ENCODE measurements at places on chromosomes 12 and 14.

- no peak for DNase-seq
These were observed 1526.6 kb upstream of the FLRT2 start for GRCh38 chr14:84003346-84003745.

GRCh38 chr14:50303744-50304471 lies 8.1 kb downstream of the L2HGDH start:
- DNase-seq = peak; percentile 12

GRCh38 chr12:81375969-81376368 lies 298.1 kb downstream of the ACSS3 start:
- no peak for DNase-seq

GRCh38 chr12:3045989-3046388 lies 31.2 kb upstream of the TSPAN9 start:
- no peak for DNase-seq

- DNase-seq = no peak
These were observed 113.7 kb upstream of the RTL1 start for GRCh38 chr14:101017209-101017608.

DNA sequence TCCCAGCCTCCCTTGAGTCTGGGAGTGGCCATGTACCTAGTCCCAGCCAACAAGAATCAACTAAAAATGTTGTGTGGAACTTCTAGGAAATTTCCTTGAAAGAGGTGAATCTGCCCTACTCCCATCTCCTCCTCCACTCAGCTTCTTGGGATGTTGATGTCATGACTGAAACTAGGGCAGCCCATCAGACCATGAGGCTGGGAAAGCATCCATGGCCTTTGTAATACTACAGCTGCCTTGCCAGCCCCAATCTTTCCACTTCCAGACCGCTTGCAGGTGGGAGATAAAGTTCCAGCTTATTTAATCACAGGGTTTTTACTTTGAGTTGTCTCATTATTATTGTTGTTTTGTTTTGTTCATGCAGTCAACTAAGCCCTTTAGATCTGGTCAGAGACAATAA lies 170.3 kb upstream of the LMNTD1 start:
- peak; percentile 37 for DNase-seq

DNA sequence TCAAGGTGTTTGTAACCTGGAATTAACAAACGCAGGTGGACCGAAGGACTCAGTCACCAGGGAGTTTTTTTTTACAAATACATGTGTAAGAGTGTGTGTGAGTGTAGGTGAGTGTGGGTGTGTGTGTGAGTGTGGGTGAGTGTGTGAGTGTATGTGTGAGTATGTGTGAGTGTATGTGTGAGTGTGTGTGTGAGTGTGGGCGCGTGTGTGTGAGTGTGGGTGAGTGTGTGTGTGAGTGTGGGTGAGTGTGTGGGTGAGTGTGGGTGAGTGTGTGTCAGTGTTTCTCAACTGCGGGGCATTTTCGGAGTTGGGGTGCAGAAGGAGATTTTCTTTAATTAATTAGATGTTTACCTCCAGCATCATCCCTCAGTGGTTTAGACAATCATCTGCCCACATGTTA lies 1178.8 kb downstream of the VRK1 start:
- DNase-seq = no peak

DNA sequence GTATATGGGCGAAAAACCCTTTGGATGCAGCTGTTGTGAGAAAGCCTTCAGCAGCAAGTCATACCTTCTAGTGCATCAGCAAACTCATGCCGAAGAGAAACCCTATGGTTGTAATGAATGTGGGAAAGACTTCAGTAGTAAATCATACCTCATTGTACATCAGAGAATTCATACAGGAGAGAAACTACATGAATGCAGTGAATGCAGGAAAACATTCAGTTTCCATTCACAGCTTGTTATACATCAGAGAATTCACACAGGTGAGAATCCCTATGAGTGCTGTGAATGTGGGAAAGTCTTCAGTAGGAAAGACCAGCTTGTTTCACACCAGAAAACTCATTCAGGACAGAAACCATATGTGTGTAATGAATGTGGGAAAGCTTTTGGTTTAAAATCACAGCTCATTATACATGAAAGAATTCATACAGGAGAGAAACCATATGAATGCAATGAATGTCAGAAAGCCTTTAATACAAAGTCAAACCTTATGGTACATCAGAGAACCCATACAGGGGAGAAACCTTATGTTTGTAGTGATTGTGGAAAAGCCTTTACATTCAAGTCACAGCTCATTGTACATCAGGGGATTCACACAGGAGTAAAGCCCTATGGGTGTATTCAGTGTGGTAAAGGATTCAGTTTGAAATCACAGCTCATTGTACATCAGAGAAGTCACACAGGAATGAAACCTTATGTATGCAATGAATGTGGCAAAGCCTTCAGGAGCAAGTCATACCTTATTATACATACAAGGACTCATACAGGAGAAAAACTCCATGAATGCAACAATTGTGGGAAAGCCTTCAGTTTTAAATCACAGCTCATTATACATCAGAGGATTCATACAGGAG lies 21.4 kb downstream of the ZNF268 start:
- no peak for DNase-seq

DNA sequence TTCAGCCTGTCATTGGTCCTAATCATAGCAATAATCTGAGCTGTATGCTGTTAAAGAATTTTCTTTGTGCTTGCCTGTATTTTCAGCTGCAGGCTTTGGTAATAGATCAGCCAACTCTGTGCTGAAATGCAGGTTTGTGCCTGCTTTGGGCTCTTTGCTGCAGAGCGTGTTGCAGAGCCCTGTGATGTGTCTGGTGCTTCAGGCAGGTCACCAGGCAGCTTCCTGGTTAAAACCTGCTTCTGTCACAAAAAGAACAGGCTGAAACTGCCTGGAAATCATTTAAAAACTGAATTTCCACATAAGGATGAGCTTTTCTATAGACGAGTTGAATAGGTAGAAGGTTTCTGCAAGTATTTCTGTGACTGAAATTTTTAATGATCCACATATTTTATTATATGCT lies 3.1 kb downstream of the DIP2B start:
- DNase-seq = no peak

DNA sequence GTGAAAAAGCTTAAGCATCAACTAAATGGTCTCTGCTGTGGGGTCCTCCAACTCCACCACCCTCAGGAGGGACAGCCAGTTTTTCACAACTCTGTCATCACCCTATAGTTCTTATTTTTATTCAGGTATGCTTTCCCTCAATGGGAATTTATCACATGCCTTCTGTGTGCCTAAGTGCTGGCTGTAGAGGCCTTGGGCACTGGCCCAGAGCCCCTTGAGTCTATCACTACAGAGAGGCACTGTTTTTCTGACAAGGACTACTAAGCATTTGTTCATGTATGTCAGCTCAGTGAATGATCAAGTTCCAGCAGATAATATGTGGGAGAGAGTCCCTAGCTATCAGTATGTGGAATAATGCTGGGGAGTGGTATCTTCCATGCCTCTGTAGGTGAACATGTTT lies 463.9 kb downstream of the NPAS3 start:
- no peak for DNase-seq

DNA sequence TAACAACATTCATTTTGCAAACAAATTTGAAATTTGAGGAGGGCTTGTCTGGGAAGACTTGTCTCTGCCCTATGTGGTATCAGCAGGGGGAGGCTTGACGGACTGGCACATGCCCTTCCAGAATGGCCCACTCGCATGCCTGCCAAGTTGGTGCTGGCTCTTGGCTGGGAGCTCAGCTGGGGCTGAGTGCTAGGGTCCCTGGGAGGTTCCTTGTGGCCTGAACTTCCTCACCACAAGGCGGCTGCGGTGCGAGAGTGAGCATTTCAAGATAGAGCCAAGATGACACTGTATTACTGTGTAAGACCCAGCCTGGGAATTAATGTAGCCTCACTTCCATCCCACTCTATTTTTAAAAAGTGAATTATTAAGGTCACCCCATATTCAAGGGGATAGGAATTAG lies 271.6 kb upstream of the PLEKHG7 start:
- no peak for DNase-seq

DNA sequence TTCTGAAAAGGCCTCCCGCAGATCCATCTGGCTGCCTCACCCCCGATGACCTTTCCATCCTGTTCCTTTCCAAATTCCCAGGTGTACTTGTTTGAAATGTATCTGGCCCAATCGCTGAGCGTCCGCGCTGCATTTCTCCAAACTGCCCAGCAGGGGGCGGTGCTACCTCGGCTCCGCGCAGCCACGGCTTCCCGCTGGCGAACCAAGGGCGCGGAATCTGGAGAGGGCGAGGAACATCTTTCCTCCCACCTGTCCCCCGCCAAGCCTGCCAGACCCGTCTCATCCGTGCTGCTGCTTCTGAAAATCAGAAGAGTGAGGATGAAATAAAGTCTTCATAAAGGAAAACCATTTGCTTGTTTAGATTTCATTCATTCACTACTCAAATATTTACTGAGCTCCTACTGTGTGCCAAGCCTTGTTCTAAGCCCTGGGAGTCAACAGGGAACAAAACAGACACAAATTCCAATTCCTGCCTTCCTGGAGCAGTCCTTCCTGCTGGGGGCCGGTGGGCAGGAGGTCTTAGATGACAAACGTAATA lies 16.8 kb upstream of the MYL2 start:
- peak; percentile 75 for DNase-seq

- DNase-seq = no peak
These were observed 218.1 kb upstream of the RTL1 start for GRCh38 chr14:101121508-101122139.

GRCh38 chr12:26273811-26274210 lies 78.4 kb downstream of the SSPN start:
- DNase-seq = no peak

DNA sequence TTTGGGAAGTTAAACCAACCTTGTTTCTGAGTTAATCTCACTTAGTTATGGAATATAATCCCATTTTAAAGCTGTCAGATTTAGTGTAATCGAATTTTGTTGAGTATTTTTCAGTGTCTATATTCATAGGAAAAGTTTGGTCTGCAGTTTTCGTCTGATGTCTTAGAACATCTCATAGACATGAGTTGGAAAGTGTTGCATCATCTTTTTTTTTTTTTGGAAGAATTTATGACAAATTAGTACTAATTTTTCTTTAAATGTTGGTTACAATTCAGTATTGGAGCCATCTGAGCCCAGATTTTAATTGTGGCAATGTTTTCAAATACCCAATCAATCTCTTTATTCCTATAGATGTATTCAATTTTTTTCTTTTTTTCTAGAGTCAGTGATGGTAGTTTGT lies 27.9 kb downstream of the C12orf50 start:
- DNase-seq = peak; percentile 2

- no peak for DNase-seq
These were observed 2.7 kb downstream of the CD4 start for GRCh38 chr12:6791931-6792520.

GRCh38 chr12:94203796-94204195 lies 55.4 kb downstream of the PLXNC1 start:
- DNase-seq = no peak

- no peak for DNase-seq
These were observed 57.6 kb downstream of the ST8SIA1 start for GRCh38 chr12:22276867-22277266.

DNA sequence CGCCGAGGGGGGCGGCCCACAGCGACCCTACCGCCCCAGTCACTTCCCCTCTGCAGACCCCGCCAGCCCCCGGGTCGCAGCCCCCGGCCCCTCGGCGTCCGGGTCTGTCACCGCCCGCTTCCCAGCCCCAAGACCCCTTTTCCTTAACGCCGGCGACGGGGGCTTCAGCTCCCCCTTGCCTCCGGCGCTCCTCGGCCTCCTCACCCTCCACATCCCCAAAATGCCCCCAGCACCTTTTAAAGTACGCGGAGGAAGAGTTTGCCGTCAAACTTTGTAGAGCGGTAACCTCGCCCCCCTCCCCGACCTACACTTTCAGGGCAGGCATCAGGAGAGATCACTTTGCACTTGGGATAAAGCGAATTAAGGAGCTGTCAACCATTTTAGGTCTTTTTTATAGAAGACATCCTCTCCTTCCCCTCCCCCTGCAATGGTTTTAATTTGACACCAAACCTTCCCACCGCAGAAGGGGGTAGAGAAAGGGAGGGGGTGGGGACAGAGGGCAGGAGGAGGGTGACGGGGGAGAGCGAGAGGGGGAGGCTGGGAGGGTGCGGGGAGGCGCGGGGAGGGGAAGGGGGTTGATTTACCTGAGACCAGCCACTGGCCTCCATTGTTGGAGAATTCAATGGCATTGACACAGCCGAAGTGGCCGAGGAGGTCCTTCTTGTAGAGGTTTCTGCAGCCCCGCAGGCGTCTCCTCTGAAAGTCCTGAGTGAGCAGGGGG lies 578 bp downstream of the DCAF5 start:
- DNase-seq = peak; percentile 31

DNA sequence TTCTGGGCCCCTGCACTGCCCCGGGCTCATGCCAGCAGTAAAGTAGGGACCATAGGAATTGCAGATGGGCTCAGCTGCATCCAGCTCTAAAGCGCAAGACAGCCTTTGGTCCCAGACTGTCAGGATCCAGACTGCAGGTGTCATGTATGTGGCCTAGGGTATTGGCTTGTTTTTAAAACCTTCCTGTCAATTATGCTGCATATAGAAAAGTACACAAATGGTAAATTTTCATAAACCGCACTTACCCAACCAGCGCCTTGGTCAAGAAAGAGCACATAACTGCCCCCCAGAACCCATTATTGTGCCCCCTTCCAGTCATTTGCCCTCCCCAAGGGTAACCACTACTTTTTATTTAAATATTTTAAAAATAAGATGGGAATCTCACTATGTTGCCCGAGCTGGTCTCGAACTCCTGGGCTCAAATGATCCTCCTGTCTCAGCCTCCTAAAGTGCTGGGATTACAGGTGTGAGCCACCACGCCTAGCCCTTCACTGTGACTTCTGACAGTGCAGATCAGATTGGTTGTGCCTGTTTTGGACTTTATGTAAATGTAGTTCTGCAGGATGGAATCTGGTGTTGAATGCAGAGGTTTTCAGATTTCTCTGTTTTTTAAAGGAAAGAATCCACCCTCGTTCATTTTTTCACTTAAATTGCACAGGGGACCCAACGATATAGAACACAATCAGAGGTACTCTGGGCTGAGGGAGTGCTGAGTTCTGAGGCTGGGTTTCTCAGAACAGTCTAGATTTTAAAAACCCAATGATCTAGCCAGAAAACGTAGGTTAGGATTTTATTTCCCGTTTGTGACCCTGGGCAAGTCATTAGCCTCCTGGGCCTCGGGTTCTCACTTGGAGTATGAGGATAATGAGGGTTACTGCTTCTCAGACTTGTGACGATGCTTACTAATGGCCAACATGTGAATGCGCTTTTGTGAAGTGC lies 6.7 kb downstream of the NR4A1 start:
- DNase-seq = no peak

- DNase-seq = no peak
These were observed 38.9 kb downstream of the C14orf132 start for GRCh38 chr14:96077983-96078624.
